IPS DF 6.9 (cell line): ENCODE measurements at places on chromosomes 11 and 22.
A peak's percentile ranks its signal among the peaks of the same experiment; 100 is the strongest.

GRCh38 chr22:44080936-44081861 lies 57.1 kb downstream of the PARVB start:
- DNase-seq, result peak; percentile 87

DNA sequence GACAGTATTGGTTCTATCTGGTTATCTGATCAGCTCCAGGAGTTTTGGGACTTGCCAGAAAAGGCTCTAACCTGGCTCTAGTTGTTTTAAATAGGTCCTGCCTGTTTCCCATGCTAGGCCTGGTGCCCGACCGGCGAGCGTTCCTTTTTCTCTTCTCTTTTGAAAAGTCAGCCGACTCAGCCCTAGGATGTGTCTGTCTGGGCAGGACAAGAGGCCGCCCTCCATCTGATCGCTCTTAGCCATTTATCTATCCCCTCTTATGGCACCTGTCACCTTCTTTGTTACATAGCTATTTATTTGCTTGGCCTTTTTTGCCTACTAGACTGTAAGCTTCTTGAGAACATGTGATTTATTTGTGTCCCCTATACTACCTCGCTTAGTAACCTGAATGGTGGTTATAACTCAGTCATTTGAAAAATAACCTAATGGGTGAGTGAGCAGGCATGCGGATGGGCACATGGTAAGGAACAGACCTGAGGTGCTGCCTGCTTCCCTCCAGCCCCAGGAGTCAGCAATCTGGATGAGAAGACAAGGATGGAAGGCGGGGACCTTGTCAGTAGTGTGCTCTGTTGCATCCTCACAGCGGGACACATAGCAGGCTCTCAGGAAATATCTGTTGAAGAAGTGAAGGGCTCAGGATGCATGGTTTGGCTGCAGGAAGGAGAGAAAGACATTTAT lies 108.4 kb downstream of the ZBTB16 start:
- DNase-seq, result no peak

DNA sequence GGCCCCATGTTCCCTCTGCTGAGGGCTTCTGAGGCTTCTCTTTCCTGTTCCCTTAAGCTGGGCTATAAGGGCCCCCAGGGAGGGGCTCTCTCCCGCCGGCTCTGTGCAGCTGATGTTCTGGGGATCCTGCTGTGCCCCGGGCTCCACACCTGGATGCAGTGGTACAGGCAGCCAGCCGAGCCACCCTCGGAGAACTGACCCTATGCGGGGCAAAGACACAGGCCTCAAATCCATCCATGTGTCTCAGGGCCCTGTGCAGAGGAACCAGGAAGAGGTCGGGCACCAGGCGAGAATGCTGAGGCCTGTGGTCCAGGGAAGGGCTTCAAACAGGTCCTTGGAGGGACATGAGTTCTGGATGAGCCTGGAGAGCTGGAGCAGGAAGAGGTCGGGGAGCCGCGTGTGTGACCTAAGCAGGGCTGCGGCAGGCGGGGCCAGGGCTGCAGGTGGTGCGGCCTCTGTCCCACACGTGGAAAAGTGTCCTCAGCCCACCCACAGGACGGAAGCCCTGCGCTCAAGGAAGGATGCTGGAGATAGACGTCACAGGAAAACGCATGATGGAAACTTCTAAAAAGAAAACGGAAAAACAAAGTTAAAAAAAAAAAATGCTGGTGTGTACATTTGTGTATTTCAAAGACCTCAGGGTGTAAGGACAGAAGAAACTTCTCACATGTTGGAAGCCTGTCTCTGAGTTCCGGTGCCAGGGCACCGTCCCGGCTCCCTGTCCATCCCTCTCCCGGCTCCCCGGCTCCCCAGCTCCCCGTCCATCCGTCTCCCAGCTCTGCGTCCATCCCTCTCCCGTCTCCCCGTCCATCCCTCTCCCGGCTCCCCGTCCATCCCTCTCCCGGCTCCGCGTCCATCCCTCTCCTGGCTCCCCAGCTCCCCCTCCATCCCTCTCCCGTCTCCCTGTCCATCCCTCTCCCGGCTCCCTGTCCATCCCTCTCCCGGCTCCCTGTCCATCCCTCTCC lies 1149.2 kb downstream of the BRD1 start:
- no peak for DNase-seq

GRCh38 chr11:113831314-113831713 lies 44.1 kb downstream of the USP28 start:
- no peak for DNase-seq

DNA sequence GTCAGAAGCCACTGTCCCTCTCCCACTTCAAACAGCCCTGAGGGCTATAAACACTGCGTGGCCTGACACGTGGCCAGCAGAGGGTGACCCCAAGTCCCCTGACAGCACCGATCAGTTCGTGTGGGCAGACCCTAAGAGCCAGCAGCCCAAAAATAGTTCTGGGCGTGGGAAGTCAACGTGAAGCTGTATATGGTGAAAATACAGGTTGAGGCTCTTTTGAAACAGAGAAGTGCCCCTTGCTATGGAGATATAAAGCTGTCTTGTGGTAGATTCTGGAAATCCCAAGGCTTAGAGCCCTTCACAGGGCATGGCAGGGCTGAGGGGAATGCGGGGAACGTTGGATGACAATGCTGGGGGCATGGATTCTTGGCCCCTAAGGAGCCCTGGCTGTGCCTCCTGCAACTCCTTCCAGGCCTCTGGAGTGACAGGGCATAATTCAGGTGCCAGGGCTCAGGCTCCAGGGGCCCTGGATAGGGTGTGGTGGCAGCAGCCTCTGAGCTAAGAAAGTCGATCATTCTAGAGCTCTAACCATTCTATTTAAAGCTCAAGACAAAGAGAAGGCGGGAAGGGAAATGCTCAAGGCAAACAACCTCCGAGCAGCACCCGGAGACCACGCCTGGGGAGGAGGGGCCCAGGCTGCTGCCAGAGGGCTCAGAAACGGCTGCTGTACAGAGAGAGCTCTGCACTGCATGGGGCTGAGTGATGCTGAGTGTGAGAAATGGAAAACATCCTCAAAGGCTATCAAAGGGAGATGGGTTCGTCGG lies 60.4 kb upstream of the CD5 start:
- DNase-seq, result no peak

DNA sequence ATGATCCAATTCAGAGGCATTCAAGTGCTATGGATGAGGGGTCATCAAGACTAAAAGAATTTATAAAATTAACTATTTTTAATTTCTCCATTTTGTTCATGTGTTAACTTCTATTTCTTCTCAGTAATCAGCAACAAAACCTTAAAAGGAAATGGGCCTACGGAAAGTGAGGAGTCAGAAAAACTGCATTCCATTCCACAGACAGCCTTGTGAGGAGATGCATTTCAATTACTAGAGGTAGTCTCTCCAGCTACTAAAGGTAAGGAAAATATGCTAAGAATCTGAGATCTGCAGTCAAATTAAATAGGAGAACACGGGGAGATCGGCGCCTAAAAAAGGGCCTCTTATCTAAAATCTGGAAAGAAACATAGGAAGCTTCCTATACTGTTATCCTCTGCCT lies 661.7 kb downstream of the DLG2 start:
- peak; percentile 48 for DNase-seq

DNA sequence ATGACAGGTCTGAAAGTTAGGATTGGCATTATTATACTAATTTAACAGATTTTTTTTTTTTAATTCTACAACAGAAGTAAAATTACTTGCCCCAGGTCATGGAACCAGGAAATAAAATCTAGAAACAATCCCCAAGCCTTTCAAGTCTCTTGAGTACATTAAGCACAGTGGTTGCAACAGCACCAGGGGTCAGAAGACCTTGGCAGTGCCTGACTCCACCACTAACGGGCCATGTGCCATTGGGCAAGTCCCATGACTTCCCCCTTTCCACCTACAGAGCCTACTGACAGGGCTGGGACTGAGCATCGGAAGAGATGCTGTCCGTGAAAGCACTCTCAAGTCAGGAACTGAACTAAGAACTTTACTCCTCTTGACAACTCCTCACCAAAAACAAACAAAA lies 98.6 kb upstream of the AKIP1 start:
- no peak for DNase-seq

- no peak for DNase-seq
These were observed 629 bp downstream of the PSMA1 start for GRCh38 chr11:14519597-14519916.

- no peak for DNase-seq
These were observed 26.4 kb downstream of the AMOTL1 start for GRCh38 chr11:94794287-94795168.

DNA sequence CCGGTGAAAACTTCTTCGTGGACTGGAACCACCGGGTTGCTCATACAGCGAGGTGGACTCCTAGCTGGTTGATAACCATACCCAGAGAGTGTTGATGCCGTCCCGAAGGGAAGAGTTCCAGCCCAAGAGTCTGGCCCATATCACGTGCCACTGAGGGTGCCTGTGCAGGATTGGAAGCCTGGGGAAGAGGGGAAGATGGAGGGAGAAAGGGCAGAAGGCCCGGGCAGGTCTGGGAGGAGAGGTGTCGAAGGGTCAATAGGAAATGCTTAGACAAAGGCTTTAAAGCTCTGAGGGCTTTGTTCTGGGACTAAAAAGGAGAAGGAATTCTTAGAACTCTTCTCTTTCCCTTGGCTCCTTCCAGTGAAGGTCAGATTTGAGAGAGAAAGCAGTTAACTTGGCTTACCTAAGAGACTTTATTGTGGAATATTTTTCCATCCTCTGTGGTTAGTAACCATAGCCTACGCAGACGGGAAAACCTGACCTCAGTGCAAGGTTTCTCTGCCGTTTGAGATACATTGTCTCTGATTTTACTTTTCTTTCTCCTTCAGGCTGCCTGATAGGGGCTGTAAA lies 70.5 kb downstream of the JAM3 start:
- DNase-seq, result no peak

GRCh38 chr11:10268746-10269488 lies 25.1 kb downstream of the SBF2 start:
- no peak for DNase-seq

GRCh38 chr11:60937144-60937527 lies 12.9 kb downstream of the TMEM132A start:
- no peak for DNase-seq

GRCh38 chr11:26753723-26754504 lies 32.1 kb upstream of the SLC5A12 start:
- DNase-seq, result peak; percentile 18

DNA sequence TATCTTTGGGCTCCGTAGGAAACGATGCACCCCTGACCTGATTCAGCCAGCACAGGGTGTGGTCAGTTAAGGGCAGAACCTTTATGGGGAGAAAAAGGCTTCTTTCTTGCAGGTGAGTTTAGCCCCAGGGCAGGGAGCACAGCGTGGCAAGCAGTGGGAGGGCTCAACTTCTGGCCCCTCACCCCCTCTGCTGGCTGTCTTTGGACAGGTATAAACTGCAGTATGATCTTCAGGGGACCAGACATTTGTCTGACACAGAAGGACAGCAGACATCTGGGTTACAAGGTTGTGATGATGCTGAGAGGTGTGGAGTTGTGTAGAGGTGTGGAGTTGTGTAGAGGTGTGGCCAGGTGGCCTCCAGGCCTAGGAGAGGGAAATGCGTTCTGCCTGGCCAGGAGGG lies 324.0 kb upstream of the PLET1 start:
- DNase-seq, result no peak

- DNase-seq, result no peak
These were observed 247.5 kb upstream of the ZBED5 start for GRCh38 chr11:11105361-11105760.

DNA sequence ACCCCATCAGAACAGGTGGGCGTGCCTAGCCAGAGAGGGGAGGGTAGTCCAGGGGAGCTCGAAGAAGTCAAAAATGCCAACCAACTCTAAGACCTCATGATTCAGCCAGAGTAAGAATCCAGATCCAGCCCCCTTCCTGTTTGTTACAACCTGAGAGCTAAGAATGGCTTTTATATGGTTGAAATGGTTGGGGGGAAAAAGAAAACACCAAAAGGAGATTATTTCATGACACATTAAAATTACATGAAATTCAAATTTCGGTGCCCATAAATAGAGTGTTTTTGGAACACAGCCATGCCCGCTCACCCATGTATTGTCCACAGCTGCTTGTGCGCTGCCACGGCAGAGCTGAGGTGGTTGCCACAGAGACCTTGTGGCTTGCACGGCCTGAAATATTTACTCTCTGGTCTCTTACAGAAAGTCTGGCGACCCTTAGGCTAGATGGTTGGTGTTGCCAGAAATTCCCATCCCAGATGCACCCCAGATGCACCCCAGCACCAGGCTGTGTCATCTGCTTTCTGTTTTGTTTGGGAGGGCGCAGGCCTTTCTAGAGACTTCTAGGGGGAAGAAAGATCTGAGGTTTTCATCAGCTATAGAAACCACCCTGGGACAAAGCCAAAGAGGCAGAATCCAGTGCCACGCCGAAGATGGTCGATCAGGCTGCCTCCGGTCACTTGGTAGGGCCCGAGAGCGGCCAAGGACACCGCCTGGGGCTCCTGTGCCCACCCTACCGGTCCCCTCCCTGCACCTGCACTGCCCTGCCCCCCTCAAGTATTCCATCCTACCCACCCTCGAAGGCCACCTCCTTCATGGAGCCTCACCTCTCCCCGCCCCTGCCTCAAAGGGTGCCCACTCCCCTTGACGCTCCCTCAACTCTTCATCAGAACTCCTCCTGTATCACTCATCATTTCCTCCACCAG lies 80.2 kb downstream of the DSCAML1 start:
- DNase-seq, result no peak

DNA sequence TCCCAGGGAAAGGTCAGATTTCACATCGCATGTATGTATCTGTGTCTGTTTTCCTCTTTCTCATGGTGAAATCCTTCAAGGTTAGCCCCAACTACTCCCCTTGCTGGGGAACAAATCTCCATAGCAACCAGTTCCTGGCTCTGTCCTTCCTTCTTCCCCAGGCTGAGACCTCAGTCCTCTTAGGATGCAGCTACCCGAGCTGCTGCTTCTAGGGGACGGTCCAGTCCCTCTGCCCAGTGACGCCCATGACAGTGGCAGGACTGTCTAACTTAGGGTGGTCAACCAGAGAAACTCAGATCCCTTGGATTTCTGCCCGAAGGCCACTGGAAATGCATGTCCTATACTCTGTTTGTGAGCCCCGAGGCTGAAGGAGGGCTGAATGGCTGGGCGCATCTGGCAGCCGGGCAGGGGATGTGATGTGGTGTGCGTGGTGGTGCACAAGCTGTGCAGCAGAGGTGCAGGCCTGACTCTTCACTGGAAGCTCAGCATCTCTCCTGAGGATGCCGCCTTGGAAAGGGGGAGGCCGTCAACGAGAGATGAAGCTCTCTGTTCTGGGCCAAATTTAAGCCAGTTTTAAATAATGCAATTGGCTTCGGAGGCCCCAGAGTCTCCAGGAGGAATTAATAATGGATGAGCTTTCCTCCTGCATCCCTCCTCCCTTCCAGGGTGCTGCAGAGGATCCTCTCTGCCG lies 118.7 kb upstream of the B3GAT1 start:
- no peak for DNase-seq

DNA sequence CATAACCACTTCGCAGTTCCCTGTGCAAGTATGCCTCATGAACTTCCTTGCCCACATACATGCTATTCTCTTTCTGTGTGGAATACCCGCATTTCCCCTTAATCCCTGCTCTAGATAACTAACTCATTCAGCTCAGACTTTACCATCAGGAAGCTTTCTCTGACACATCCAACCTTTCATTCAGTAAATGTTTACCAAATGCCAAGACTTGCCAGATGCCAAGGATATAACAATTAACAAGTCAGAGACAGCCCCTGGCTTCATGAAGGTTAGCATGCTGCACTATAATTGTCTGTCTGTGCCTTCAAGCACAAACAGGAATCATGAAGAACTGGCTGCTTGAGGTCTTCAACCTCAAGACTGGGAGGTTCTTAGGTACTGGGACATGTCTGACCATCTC lies 71.2 kb upstream of the GDPD4 start:
- DNase-seq, result no peak

- no peak for DNase-seq
These were observed 19.4 kb downstream of the NPAT start for GRCh38 chr11:108203075-108203474.
